Putamen (tissue), 1 donor: ENCODE measurements at places on chromosomes 4 and X.
A peak's percentile ranks its signal among the peaks of the same experiment; 100 is the strongest.

- DNase-seq: no peak
Observed at GRCh38 chr4:134777606-134778005, 576.0 kb upstream of the PABPC4L start.

GRCh38 chrX:136203951-136204350 lies 47.2 kb downstream of the MAP7D3 start:
- no peak for DNase-seq

DNA sequence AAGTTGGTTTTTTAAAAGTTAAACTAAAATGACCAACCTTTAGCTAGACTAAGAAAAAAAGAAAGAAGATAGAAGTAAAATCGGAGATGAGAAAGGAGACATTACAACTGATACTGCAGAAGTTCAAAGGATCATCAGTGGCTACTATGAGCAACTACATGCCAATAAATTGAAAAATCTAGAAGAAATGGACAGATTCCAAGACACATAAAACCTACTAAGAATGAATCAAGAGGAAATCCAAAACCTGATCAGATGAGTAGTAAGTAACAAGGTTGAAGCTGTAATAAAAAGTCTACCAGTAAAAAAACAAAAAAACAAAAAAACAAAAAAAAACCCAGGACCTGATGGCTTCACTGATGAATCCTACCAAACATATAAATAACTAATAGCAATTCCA lies 16.1 kb downstream of the IQCM start:
- no peak for DNase-seq

- DNase-seq: no peak
Observed at GRCh38 chr4:186095406-186095805, 9.1 kb upstream of the FAM149A start.

- no peak for DNase-seq
Observed at GRCh38 chr4:61583696-61584095, 383.6 kb downstream of the ADGRL3 start.

- no peak for DNase-seq
Observed at GRCh38 chr4:75705198-75705977, 19.0 kb upstream of the USO1 start.

DNA sequence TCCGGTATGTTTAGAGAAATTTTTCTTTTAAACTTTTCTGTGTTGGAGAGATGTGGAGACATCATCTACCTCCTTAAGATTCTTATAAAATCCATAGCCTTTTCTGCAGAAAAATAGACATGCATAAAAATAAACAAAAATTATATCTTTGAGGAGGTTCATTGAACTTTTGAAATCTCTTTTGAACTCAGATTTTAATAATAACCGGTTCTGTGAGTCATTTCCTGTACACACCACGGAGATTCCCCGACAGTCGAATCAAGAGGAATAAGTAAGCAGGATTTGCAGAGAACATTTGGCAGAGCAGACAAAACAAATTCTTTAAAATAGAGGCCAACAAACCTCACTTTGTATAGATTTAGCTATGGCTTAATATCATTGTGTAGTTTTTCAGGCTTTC lies 918.7 kb upstream of the POU3F4 start:
- DNase-seq: no peak

- no peak for DNase-seq
Observed at GRCh38 chr4:56859841-56860240, 38.3 kb upstream of the SPINK2 start.

GRCh38 chrX:69705818-69706217 lies 89.9 kb downstream of the EDA start:
- no peak for DNase-seq

- DNase-seq: no peak
Observed at GRCh38 chrX:46204721-46205422, 340.3 kb downstream of the ZNF674 start.

DNA sequence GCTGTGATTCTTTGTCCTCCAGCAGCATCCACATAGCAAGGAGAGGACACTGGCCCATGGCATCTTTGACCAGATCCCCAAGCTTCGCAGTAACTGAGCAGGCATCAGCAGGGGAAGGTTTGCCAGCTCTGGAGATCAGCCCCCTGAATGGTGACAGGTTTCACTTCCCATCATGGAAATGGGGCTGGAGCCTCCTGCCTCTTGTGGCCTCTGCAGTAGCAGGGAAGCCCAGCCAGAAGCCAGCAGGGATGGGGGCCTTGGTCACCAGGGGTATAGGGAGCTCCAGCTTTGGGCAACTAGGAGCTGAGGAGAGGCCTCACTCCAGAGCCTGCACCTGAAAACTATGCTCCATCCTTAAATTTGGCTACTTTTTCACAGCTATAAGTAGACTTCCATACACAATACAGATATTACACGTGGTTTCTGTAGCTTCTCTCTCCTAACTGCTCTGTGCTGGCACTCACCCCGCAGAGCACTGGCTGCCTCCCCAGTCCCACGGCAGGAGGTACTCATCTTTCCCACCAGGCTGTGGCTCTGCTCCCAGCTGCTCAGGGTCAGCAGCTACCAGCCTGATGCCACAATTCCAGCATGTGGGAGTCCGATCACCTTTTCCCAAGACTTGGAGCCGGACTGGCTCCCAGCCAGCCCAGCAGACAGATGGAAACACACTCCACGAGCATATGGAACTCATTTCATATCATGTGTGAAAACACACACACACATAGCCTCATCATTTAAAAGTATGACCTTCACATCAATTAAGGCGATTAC lies 2.8 kb downstream of the TMEM271 start:
- DNase-seq: no peak

GRCh38 chrX:39384996-39385395 lies 583.7 kb downstream of the MID1IP1 start:
- DNase-seq: no peak

DNA sequence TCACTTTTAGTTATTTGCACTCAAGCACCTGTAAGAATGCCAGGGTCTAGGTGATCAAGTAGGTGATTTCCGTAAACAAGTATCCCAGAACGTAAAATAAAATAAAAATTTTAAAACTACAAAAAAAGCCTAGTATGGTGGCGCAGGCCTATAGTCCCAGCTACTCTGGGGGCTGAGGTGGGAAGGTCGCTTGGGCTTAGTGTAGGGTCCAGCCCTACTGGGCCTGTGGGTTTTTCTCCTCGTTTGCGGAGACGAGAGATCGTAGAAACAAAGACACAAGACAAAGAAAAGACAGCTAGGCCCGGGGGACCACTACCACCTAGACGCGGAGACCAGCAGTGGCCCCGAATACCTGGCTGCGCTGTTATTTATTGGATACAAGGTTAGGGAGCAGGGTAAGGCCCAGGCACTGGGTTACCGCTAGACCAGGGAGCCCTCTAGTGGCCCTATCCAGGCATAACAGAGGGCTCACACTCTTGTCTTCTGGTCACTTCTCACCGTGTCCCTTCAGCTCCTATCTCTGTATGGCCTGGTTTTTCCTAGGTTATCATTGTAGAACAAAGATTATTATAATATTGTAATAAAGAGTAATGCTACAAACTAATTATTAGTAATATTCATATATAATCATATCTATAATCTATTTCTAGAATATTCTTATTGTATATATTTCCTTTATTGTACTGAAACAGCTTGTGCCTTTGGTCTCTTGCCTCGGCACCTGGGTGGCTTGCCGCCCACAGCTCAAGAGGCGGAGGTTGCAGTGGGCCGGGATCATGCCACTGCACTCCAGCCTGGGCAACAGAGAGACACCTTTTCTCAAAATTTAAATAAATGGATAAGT lies 38.4 kb downstream of the SAGE1 start:
- peak; percentile 0 for DNase-seq

DNA sequence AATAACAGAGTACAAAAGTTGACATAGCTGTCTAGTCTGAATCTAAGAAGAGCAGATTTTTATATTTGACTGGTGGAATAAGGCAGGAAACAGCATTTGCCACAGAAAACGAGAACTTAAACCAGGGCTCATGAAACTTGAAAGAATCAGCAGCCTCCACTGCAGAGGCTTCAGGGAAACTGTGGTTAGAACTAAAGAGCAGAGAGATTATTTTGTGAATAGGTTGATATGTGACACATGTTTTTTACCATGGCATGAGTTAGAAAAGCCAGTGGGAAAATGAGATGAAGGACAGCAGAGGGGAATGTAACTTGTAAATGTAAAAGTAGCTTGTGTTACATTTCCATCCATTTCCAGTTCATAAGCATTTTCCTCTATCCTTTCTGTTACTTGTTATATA lies 63.7 kb upstream of the CAMK2D start:
- DNase-seq: peak; percentile 16

GRCh38 chr4:8071766-8072165 lies 86.8 kb downstream of the ABLIM2 start:
- peak; percentile 56 for DNase-seq

- DNase-seq: no peak
Observed at GRCh38 chrX:7117587-7117986, 29.9 kb upstream of the STS start.

DNA sequence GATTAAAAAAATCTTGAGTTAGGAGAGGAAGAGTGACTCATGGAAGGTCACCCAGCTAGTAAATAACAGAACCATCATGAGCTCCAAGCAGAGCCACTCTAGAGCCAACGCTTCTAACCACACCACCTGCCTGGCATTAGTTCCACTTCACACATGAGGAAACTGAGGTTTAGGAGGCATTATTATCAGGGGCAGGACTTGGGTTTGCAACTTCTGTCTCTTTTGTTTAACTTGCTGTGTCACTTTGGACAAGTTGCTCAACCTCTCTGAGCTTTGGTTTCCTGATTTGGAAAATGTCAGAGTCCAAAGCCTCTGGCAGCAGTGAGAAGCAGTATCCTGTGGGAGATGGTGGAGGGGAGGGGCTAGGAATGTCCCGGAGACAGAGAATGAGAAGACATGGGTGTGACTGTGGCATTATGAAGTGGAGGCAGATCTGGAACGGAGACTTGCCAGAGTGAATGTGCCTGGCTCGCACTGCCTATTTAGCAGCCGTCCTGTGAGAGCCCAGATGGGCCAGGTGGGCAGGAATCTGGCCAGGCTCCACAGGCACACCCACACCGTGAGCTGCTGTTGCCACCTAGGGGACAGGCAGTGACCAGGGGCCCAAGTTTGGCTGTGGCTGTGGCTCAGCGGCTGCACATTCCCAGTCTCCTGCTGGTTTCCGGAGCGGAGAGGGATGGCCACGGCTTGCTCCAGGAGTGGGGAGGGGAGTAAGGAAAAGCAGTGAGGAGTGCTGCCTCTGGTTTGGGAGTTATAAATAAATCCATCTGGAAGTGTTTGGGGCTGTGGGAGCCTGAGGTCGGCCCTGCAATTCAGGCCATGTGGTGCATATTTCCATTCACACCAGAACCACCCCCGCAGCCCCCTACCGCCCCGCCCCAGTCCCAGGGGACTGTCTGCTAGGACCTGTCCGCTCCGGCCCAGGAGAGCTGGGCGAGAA lies 93.4 kb downstream of the NHSL2 start:
- no peak for DNase-seq

- no peak for DNase-seq
Observed at GRCh38 chrX:121871122-121871521, 823.7 kb downstream of the GLUD2 start.

DNA sequence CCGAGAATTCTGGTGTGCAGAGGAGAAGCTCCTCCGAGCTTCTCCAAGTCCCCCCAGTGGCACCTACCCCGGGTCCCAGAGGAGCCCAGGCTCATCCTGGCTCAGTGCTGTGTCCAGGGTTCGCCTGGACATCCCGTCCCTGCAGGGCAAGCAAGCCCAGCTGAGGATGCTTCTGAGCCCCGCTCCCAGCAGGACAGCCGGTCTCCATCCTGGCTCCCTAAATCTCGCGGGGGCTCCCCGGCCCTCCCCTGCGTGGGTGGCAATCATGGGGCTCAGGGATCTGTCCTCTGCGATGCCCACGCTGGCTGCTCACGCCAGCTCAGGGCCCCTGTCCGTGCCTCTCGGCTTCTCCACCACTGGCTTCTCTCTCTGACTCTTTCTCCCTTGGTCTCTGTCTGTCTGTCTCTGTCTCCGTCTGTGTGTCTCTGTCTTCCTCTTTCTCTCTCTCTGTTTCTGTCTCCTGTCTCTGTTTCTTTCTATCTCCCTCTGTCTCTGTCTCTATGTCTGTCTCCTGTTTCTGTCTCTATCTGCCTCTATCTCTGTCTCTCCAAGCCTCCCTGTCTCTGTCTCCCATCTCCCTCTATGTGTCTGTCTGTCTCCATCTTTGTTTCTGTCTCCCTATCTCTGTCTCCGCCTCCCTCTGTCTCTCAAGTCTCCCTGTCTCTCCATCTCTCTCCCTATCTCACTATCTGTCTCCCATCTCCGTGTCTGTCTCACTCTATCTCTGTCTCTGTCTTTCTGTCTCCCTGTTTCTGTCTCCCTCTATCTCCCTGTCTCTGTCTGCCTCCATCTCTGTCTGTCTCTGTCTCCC lies 27.8 kb upstream of the SLC25A6 start:
- no peak for DNase-seq

- no peak for DNase-seq
Observed at GRCh38 chrX:37608156-37608555, 36.7 kb downstream of the LANCL3 start.

GRCh38 chrX:24448762-24449250 lies 16.3 kb upstream of the PDK3 start:
- DNase-seq: no peak

- no peak for DNase-seq
Observed at GRCh38 chr4:32858971-32859370, 2138.8 kb downstream of the PCDH7 start.

GRCh38 chr4:187069398-187069797 lies 345.7 kb upstream of the FAT1 start:
- DNase-seq: no peak

- no peak for DNase-seq
Observed at GRCh38 chr4:174686826-174687225, 142.2 kb downstream of the GLRA3 start.

GRCh38 chrX:120718969-120719368 lies 89.1 kb upstream of the C1GALT1C1 start:
- no peak for DNase-seq

- no peak for DNase-seq
Observed at GRCh38 chrX:148333989-148334388, 166.4 kb upstream of the AFF2 start.

DNA sequence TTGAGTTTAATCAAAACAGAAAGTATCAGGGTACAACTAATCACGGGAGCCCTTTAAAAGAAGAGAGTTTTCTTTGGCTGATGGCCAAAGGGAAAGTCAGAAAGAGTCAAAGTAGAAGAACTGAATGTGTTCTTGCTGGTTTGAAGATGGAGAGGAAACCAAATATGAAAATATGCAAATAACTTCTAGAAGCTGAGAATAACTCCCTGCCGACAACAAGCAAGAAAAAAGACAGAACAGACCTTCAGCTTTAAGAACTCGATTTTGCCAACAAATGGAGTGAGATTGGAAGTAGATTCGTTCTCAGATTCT lies 903.8 kb downstream of the STIM2 start:
- DNase-seq: no peak

DNA sequence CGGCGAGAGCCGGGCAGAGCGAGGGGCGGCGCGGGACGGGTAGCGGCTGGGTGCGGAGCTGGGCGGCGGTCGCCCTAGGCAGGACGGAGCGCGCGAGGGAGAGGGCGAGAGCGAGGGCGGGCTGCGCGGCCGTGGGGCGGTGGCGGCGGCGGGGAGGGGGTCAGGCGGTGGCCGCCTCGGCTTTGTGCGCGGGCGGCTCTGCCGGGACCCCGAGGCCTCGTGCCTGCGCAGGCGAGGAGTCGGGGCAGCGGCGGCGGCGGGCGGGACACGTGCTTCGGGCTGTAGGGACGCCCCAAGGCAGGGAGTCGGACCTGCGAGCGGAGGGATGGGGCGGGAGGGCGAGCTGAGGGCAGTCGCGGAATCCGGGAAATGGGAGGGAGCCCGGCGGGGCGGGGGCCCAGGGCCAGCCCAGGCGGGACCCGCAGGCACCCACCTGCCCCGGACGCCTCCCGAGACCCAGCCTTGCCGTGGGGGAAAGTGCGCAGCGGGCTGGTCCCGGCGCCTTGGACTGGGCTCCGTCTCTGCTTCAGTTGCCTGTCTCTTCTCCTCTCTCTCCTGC lies 465 bp downstream of the BMPR1B start:
- no peak for DNase-seq

- DNase-seq: no peak
Observed at GRCh38 chrX:36422368-36422767, 502.8 kb downstream of the CFAP47 start.
